ENCODE measurements at places on chromosomes 11 and 22. TPM values are rescaled to one million over a fixed set of nuclear protein-coding genes. Genes with fewer than 3 reads are reported as not detected.

The GLB1L2 gene
- 11.7 TPM for total RNA-seq

The FAT3 gene
- 16.4 TPM for total RNA-seq

The MMP13 gene
- not detected for total RNA-seq

The EPS8L2 gene
- total RNA-seq: 100.0 TPM

The SLC29A2 gene
- total RNA-seq: 35.6 TPM

The OR52A1 gene
- not detected for total RNA-seq

The PDE3B gene
- total RNA-seq: 29.7 TPM

The GGTLC3 gene
- 0.55 TPM for total RNA-seq

DNA sequence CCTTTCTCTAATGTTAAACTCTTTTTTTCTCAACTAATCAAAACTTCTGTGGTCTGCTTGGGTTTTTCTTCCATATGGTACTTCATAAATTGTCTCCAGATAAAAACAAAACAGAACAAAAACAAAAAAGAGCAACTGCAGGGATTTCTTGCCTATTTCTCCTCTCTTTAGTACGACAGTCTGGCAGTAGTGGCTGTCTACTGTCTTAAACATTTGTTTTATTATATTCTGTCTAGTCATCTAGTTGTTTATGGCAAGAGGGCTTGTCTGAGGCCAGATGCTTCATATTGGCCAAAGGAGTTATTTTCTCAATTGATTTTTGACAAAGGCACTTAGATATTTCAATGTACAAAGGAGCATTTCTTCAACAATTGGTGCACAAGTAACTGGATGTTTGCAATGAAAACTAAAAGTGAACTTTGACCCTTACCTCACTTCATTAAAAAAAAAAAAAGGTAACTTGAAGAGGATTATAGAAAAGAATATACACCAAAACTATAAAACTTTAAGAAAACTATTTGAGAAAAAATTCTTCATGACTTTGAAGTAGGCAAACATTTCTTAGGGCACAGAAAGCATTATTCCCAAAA, 404.2 kb downstream of the LUZP2 start:
- no peaks in the 10 kb centered on the region for H3K27me3 ChIP-seq
- DNase-seq: no peak
- no peak overlapping the region for H3K27ac ChIP-seq
- H3K4me3 ChIP-seq: no peak overlapping the region

GRCh38 chr22:41237707-41238569, 2.8 kb downstream of the CHADL start:
- H3K4me3 ChIP-seq: no peak overlapping the region
- no peak overlapping the region for H3K27ac ChIP-seq
- peak; percentile 75 for DNase-seq
- H3K27me3 ChIP-seq: peaks cover 3% of the 10 kb centered on the region
- no peaks in the 10 kb centered on the region for H3K36me3 ChIP-seq
- H3K4me1 ChIP-seq: peaks cover 2% of the 10 kb centered on the region

- peaks cover 13% of the 10 kb centered on the region for H3K27me3 ChIP-seq
- DNase-seq: no peak
- H3K27ac ChIP-seq: no peak overlapping the region
- peaks cover 7% of the 10 kb centered on the region for H3K4me1 ChIP-seq
- H3K4me3 ChIP-seq: no peak overlapping the region
These were observed 43.0 kb upstream of the PLET1 start for GRCh38 chr11:112303616-112304015.

DNA sequence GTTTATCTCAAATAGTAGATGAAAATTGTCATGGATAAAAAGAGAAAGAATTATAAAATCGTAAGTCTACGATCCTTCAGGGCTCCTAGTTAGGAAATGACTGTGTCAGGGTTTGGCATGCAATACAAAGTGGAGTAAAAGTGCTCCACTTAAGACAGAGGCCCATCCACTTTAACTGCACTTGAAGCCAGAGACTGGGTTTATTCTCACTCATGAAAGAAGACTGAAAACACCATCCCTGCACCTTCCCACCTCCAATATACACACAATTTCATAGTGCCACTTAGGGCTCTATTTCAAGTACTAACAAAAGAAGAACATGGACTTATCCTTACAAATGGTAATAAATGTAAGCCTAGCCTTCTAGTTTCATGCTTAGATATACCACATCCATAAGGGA, 70.7 kb downstream of the ANO5 start:
- no peak overlapping the region for H3K27ac ChIP-seq
- DNase-seq: no peak
- H3K4me3 ChIP-seq: no peak overlapping the region
- no peaks in the 10 kb centered on the region for H3K4me1 ChIP-seq

GRCh38 chr11:76620489-76620888, 50.1 kb downstream of the LRRC32 start:
- peaks cover 11% of the 10 kb centered on the region for H3K4me1 ChIP-seq
- no peak for DNase-seq
- H3K4me3 ChIP-seq: no peak overlapping the region
- no peaks in the 10 kb centered on the region for H3K36me3 ChIP-seq
- no peaks in the 10 kb centered on the region for H3K27me3 ChIP-seq

DNA sequence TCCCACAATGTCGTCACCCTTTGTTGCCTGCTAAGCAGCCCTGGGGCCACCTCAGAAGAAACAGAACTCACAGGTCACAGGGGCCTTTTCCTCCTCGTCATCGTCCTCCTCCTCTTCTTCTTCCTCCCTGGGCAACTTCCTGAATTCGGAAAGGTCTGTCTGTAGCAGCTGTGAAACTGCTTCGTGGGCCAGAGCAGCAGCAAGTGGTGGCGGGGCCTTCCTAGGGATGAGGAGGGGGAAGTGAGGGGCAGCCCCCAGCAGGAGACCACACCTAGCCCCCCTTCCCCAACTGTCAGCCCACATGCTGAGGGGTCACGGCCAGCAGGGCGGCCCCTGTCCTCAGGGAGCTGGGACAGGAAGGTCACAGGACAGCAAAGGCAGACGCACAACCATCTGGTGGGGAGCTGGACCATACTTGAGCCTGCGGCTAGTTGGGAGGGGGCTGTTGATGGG, 13.2 kb downstream of the PPM1F start:
- no peaks in the 10 kb centered on the region for H3K27me3 ChIP-seq
- no peak overlapping the region for H3K4me3 ChIP-seq
- no peak for DNase-seq

DNA sequence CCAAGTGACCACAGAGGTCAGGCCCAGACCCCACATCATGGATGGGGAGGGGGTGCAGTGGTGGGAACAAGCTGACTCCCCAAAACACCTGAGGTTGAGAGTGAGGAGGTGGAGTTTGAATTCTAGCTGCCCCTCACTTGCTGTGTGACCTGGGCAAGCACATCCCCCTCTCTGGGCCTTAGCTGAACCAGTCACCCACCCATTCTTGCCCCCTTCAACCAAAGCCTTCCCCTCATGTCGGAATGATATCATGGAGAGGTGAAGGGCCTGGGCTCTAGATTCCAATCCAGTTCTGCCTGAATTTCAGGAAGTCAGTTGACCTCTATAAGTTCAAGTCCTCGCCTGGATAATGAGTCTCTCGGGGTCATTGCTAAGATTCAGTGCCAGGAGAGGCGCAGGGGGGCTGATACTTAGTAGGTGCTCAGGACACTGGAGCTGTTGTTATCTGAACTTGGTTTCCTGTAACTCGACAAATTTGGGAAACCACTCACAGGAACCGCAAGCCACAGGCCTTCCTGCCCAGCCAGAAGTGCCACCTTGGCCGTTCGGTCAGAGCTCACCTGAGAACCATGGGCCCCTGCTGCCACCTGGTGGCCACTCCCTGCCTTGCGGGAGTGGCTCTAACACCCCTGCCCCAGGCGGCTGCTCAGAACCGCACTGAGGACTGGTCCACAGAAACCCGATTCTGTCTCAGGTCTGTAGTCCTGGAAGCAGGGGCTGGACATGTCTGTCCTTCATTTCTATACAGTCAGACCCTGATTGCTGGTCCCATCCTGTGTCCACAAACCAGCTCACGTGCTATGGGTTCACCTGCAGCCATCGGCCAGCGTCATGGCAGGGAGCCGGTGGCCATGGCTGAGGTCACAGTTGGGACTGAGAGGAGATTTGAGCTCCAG, 6.9 kb downstream of the CDC42EP1 start:
- peaks cover 12% of the 10 kb centered on the region for H3K36me3 ChIP-seq
- peaks cover 60% of the 10 kb centered on the region for H3K4me1 ChIP-seq
- peak overlapping the region; percentile 62 for H3K27ac ChIP-seq
- DNase-seq: peak; percentile 88
- H3K4me3 ChIP-seq: peak overlapping the region; percentile 19
- no peaks in the 10 kb centered on the region for H3K27me3 ChIP-seq

DNA sequence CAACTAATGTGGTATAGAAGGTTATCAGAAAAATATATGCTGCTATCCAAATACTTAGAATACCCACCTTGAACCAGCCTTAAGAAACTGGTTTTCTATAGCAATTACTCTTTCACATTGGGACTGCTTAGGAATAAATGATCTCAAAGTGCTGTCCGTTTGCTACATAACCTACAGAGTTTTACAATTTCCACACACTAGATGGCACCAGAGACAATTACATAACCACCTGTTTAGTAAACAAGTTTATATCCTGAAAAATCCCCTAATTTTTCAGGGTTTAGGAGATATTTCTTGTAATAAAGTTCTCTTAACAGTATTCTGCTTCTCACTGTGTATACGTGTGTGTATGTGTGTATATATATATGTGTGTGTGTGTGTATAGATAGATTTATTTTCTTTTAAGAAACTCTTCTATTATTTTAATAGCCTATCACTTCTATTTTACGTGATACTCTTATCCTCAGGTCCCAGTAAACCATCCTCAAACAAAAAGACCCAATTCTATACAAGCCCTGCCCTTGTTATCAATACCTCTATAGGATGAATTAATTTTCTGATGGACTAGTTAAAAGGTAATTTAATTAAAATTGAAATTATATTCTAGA, 6.7 kb upstream of the OR5I1 start:
- H3K4me3 ChIP-seq: no peak overlapping the region
- peaks cover 10% of the 10 kb centered on the region for H3K36me3 ChIP-seq
- DNase-seq: no peak
- peaks cover 7% of the 10 kb centered on the region for H3K4me1 ChIP-seq
- no peaks in the 10 kb centered on the region for H3K27me3 ChIP-seq

GRCh38 chr22:28002181-28002700, 83.2 kb upstream of the PITPNB start:
- H3K27me3 ChIP-seq: no peaks in the 10 kb centered on the region
- H3K36me3 ChIP-seq: no peaks in the 10 kb centered on the region
- no peak for DNase-seq
- no peak overlapping the region for H3K4me3 ChIP-seq
- no peak overlapping the region for H3K27ac ChIP-seq

- no peak for DNase-seq
- no peaks in the 10 kb centered on the region for H3K27me3 ChIP-seq
- no peaks in the 10 kb centered on the region for H3K36me3 ChIP-seq
- no peaks in the 10 kb centered on the region for H3K4me1 ChIP-seq
These were observed 173.2 kb downstream of the KIF18A start for GRCh38 chr11:27934830-27935145.
